ENCODE measurements at places on chromosomes 7 and 10.

GRCh38 chr7:112547916-112548315 lies 67.1 kb downstream of the LSMEM1 start:
- DNase-seq: peak; percentile 58

GRCh38 chr10:102287538-102287937 lies 42.2 kb downstream of the GBF1 start:
- no peak for DNase-seq

DNA sequence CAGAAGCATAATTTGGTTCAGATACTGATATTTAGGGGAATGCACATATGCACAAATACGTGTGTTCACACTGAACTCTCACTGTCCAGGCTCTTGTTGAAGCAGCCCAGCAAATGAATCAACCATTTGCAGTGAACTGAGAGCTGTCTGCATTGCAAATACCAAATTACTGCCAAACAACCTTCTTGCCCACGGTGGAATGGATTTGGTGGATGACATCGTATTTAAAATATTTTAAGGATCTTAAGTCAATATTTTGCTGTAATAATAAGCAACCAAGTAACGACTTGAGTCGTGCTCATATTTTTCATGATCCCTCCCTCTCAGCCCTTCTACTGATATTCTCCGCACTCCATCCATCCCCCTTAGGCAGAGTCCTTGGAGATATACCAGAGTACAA lies 107.9 kb upstream of the FEZF1 start:
- peak; percentile 32 for DNase-seq

GRCh38 chr10:126734967-126735366 lies 64.5 kb upstream of the C10orf90 start:
- DNase-seq: no peak

- no peak for DNase-seq
These were observed 560.3 kb upstream of the POM121L12 start for GRCh38 chr7:52475001-52475582.

DNA sequence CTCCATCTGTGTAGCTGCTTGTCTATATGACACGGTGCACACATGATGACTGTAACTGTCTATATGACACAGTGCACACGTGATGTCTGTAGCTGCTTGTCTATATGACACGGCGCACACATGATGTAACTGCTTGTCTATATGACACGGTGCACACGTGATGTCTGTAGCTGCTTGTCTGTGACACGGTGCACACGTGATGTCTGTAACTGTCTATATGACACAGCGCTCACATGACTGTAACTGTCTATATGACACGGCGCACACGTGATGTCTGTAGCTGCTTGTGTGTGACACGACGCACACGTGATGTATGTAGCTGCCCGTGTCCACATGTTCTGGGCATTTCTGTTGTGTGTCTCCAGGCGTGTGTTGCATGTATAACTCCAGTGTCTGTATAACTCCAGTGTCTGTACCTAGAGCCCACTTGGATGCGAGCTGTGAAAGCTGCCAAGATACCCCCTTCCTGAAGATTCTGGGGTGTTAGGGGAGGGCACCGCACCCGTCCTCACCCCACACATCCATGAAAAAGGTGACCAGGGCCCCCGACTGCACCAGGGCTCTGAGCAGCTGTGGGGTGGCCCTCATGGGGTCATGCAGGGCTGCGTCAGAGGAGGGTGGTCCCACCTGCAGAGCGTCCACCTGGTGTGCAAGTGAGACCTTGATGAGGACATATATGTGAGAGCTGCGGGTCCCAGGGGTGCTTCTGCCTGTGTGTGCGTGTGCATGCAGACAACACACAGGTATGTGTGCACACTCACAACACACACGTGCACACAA lies 137.9 kb downstream of the ELFN1 start:
- DNase-seq: no peak

GRCh38 chr10:100446130-100446761 lies 16.6 kb upstream of the WNT8B start:
- DNase-seq: no peak

- DNase-seq: peak; percentile 62
These were observed 24.0 kb upstream of the PAPSS2 start for GRCh38 chr10:87635498-87636312.

DNA sequence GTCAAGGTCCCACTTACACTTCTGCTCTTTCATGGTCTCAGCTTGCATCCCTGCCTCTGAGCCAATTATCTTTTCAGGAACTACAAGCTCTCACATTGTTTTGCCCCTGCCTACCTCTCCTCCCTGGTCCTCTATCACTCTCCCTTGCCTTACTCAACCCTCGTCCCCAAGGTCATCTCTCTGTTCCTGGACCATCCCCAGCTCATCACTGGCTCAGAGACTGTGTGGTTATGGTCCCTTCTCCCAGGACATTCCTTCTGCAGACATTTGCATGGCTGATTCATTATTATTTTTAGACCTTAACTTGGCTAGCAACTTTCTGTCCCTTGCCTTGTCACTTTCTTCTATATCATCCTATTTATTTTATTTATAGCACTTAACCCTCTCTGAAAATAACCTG lies 17.8 kb upstream of the GPAM start:
- no peak for DNase-seq

DNA sequence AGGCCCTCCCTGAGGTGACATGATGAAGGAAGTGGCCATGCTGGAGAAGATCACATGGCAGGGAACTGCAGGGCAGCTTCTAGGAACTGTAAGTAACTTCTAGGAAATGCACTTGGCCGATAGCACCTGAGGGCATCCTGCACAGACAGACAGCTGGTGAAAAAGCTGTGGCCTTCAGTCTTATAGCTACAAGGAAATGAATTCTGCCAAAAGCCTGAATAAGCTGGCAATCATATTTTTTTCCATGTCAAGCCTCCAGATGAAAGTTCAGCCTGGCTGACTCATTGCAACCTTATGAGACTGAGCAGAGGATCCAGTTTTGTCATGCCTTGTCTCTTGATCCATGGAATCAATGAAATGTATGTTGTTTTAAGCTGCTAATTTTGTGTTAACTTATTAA lies 91.1 kb upstream of the CACNA2D1 start:
- DNase-seq: peak; percentile 42

- no peak for DNase-seq
These were observed 56.6 kb downstream of the C10orf143 start for GRCh38 chr10:130054021-130054420.

GRCh38 chr10:96643920-96644319 lies 57.1 kb upstream of the TM9SF3 start:
- DNase-seq: no peak

DNA sequence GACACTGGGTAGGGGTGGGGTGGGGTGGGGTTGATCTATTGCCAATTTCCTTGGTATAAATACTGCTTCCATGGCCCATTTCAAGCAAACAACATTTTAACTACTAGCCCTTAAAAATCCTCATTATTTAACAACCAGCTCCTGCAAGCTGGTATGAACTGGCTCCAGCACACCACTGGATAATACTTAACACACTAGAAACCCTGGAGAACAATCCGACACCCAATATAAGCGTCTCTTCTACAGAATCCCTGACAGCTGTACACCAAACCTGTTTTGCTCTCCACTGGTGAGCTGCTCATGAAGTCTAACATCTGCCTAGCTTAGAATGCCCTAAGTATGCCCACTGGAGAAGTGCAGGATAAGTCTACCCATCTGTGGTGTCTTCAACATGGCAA lies 116.8 kb downstream of the HIPK2 start:
- DNase-seq: no peak

- DNase-seq: peak; percentile 19
These were observed 40.3 kb downstream of the ZNF22 start for GRCh38 chr10:45040921-45041542.

DNA sequence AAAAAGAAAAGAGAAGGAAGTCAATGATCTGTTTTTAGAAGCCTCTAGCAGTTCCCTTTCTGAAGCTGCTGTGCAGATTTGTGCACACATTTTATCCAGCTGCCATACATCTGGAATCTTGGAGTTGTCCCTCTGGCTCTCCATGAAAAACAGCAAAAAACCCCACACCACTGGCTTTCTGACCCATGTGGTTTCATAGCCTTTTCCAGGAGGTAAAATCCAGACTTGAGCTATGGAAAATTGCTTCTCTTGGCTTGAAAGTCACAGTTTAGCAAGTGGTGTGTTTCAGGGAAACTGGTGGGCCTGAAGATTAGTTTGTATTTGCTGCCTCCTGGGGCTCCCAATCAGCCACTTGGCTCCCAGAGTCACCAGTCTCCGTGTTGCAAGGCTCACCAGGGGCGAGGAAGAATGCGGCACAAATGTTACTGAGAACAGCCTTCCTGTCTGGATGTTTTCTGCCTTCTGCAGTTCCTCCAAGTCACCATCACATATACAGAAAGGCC lies 50.1 kb upstream of the ADRB1 start:
- DNase-seq: peak; percentile 53

DNA sequence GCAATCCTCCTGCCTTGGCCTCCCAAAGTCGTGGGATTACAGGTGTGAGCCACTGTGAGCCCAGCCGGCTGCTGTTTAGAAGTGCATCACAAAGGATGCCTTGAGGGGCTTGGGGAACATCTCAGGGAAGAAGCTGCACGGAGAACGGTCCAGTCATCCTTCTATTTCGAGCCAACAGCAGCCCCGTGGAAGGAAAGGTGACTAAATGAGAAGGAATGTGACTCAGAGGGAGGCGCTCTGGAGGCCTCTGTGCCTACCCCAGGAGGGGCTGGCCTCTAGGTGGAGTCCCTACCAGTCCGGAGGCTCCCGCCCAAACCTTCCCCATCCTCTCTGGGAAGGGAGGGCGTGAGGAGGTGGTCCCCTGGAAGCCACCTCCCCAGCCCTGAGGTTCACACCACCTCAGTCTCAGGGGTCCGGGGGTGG lies 76.2 kb downstream of the CTBP2 start:
- peak; percentile 94 for DNase-seq

GRCh38 chr10:124601431-124602120 lies 140.0 kb downstream of the LHPP start:
- DNase-seq: no peak

- DNase-seq: no peak
These were observed 49.9 kb downstream of the UBE2H start for GRCh38 chr7:129902788-129903422.

DNA sequence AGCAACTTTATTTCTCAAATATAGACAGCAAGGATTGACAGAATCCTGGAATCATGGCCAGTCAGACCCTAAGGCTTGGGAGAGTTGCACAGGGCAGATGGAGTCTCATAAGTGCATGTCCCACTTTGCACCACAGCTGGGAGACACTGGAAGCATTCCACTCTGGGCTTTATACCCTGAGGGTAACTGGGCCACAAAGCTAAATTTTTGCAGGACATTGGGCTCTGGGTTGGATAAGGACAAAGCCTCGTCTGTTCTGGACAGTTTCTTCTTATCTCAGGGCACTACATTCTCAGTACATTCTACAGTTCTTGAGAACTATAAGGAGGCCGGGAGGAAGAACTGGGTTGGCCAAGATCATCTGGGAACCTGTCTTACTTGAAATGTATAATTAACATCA lies 158.3 kb upstream of the IGFBP3 start:
- DNase-seq: no peak

DNA sequence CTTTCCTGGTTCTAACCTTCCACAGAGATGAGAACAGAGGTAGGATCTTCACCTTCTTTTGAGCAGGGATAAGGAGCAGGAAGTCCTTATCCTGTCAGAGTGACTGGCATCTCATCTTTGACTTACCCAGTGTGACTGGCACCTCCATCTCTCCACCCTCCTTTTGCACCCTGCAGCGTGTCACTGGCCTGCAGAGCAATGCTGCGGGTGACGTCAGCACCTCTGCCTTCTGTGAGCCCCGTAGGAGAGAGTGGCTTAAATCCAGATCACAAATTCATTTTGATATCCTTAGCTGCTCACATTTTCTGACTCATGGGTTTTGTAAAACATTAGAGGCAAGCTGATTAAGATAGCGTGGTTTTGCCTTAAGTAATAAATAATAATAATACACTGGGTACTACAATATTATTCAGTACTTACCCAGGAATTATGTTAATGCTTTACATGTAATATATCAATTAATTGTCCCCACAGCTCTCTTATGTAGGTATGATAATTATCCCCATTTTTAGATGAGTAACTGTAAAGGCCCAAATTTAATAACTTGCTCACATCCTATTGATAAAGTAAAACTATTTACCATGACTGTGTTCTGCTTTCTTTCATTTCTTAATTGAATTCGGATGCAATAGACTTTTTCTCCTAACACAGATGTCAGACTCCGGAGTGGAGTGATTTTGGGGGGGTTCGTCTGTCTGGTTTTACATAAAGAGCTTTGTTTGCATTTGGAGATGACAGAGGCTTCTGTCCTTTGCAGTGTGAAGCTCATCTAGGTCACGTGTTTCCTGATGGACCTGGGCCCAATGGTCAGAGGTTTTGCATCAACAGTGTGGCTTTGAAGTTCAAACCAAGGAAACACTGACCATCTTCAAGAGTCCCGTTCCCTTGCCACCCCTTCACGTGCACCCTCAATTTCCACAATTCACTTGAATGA lies 24.9 kb downstream of the MSRB2 start:
- DNase-seq: no peak

DNA sequence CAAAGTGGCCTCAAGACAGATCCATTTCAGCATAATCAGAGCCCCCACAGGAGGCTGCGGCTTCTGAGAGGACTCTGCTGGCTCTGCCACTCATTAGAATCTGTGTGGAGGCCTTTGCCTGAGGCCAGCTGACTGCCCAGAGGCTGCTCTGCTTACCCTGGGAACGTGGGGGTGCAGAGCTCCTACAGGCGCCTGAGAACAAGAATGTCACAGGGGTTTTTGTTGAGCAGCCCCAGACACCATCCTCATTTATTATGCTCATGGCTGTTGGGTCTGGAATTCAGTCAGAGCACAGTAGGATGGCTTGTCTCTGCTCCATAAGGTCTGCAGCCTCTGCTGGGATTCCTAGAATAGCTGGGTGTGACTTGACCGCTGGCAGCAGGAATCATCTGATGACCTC lies 101.8 kb upstream of the GDF10 start:
- no peak for DNase-seq

- DNase-seq: peak; percentile 25
These were observed 323.4 kb downstream of the PARD3 start for GRCh38 chr10:34491678-34492077.

GRCh38 chr7:104772405-104773345 lies 241.3 kb upstream of the KMT2E start:
- no peak for DNase-seq

- DNase-seq: no peak
These were observed 40.3 kb upstream of the TRIM8 start for GRCh38 chr10:102603946-102604345.

DNA sequence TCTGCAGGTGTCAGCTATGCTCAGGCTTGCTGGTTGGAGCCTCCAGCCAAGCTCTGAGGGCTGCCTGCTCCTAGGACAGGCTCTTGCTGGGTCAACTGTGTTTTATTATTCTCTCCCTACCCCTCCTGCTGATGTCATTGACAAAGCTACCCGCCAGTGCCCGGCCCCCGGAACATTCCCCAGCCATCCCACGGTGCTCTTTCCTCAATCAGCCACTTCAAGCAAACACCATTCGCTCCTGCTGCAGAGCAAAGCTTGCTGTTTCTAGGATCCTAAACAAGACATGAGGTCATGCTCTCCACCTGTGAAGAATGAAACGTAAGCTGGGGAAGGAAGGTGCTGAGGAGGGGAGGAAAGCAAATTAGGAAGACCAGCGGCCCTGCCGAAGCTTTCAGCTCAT lies 2.1 kb upstream of the C10orf71 start:
- DNase-seq: no peak

GRCh38 chr7:147492606-147493005 lies 1098.0 kb upstream of the C7orf33 start:
- peak; percentile 56 for DNase-seq

- DNase-seq: peak; percentile 44
These were observed 187.8 kb downstream of the NPSR1 start for GRCh38 chr7:34845666-34846361.

GRCh38 chr7:29471444-29472138 lies 92.0 kb upstream of the PRR15 start:
- no peak for DNase-seq

Data from astrocyte of the spinal cord (primary cell).